ENCODE measurements at places on chromosomes 4 and X. TPM values are rescaled to one million over a fixed set of nuclear protein-coding genes. Genes with fewer than 3 reads are reported as not detected.

TASL gene
- not detected for total RNA-seq

CHM gene
- total RNA-seq: 9.1 TPM

ZNF185 gene
- 7.1 TPM for total RNA-seq

OTC gene
- total RNA-seq: not detected

POU4F2 gene
- not detected for total RNA-seq

CABS1 gene
- not detected for total RNA-seq

GALNTL6 gene
- 0.03 TPM for total RNA-seq

ARHGAP6 gene
- total RNA-seq: 0.01 TPM

MAGEA2B gene
- total RNA-seq: not detected

PGAM4 gene
- 0.40 TPM for total RNA-seq

ASB12 gene
- total RNA-seq: not detected

CACNA1F gene
- total RNA-seq: not detected

AADAT gene
- total RNA-seq: 7.7 TPM

PGK1 gene
- 592 TPM for total RNA-seq

GABRE gene
- 14.5 TPM for total RNA-seq

DCAF8L2 gene
- not detected for total RNA-seq

MED14 gene
- 20.9 TPM for total RNA-seq

WDR45 gene
- 52.7 TPM for total RNA-seq
